Activated naive CD4-positive, alpha-beta T cell treated with Interleukin-2 at 50 U/mL for 16 hours (primary cell): ENCODE measurements at places on chromosomes 13 and 19.

DNA sequence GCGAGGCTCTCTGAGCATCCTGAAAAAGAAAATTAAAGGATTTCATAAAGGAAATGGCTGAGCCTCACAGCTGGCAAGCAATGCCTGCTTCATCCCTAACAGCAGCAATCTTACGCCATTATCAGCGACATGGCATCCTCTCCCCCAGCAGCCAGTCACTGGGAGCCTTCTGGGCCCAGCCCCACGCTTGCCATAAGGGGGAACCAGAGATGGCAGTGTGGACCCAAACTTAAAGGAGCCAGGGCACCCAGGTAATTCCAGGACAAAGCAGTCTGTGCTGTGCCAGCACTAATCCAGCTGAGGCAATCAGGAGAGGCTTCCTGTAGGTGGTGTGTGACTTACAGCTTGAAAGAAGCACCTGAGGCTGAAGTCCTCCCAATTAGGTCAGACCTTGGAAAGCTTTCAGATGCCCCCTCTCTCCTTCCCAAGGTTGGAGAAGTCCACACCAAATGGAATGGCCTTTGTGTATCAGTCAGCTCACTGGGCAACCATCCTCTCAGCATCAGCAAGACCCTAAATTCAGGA lies 10.3 kb downstream of the VSTM2B start:
- no peak for DNase-seq

- no peak for DNase-seq
Observed at GRCh38 chr13:76769271-76769791, 116.9 kb downstream of the KCTD12 start.

DNA sequence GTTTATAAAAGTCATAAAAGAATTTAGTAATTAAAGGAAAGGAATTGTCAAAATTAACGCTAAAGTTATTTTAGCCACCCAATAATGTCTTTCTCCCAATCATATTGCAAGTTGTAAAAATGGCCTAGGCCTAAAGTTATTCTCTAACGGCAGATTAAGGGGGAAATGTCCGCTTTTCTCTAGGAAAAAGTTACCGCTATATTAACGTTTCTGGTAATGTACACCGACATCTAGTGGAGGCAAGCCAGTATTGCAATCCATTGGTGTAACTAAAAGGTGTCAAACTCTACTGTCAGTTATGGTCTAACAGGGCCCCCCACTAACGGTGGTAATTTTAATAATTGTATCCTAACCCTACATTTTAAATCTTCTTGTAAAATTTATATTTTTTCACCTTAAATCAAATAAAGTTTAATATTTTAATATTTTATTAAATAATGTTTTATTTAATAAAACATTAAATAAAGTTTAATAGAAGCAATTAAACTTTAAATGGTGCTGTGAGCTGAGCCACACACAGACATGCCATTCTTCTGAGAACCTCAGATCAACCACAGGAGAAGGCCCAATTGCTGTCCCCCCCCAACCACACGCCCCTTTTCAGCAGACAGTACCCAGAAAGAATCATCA lies 35.9 kb upstream of the ZSCAN5A start:
- DNase-seq, result peak; percentile 34

DNA sequence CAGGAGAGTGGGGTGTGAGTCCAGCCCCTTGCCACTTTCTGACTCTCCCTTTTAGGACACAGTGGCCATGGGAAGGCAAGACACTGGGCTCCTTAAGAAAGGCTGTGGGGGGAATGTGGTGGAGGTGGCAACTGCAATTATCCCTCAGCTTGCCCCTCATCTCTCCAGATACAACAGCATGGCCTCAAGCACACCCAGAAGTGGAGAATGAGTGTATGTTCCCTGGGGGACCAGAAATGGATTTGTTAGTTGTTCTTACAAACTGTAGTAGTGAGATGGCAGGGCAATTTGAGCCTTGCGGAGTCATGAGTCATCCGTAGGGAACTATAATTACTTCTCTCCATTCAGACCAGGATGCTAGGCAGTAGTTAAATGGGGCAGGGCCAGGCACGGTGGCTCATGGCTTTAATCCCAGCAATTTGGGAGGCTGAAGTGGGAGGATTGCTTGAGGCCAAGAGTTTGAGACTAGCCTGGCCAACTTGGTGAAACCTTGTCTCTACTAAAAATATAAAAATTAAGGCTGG lies 25.6 kb upstream of the CXCL17 start:
- DNase-seq, result no peak

DNA sequence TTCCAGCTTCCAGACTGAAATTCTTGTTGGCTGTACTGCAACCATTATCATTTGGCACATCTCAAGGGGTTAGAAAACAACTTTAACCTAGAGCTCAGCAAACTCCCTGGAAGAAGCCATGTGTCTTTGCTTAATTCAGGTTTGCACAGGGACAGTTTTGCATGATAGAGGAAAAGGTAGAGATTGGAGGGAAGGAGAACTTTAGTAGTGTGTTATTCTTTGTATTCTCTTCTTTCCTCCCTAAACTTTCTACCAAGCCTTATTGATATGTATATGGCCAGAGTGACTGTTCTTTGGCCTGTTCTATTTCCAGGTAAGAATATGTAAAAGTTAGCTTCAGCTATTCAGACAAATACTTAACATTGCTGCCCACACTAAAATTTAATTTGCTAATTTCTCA lies 53.1 kb downstream of the UGGT2 start:
- DNase-seq, result no peak

- no peak for DNase-seq
Observed at GRCh38 chr19:29171525-29171924, 41.4 kb downstream of the UQCRFS1 start.

- no peak for DNase-seq
Observed at GRCh38 chr13:45954836-45955800, 97.4 kb downstream of the ZC3H13 start.

- no peak for DNase-seq
Observed at GRCh38 chr13:90477216-90477615, 870.3 kb upstream of the MIR17HG start.

DNA sequence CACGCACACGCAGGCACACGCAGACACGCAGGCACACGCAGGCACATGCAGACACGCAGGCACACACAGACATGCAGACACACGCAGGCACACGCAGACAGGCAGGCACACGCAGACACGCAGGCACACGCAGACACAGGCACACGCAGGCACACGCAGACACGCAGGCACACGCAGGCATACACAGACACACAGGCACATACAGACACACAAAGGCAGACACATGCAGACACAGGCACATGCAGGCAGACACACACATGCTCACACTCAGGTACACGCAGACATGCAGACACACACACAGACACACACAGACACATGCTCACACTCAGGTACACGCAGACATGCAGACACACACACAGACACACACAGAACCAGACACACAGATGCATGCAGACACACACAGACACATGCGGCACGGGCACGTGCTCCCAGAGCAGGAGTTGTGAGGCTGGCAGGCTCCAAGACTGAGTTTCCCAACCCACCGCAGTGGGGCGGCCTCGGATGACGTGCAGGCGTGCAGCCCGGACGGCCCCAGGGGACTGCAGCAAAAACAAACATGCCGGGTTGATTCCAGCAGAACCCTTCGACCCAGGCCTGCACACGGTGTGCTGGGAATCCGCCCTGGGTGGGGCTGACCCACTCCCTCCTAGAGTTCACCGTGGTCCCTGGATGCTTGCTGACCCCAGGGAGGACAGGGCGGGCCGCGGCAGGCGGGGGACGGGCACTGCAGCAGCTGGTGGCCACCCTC lies 100.0 kb downstream of the GADD45B start:
- no peak for DNase-seq

GRCh38 chr13:112446867-112447266 lies 70.7 kb downstream of the SPACA7 start:
- DNase-seq, result no peak

- peak; percentile 26 for DNase-seq
Observed at GRCh38 chr13:26062853-26063444, 11.1 kb upstream of the SHISA2 start.

- no peak for DNase-seq
Observed at GRCh38 chr19:15640904-15641597, 354 bp downstream of the CYP4F3 start.

DNA sequence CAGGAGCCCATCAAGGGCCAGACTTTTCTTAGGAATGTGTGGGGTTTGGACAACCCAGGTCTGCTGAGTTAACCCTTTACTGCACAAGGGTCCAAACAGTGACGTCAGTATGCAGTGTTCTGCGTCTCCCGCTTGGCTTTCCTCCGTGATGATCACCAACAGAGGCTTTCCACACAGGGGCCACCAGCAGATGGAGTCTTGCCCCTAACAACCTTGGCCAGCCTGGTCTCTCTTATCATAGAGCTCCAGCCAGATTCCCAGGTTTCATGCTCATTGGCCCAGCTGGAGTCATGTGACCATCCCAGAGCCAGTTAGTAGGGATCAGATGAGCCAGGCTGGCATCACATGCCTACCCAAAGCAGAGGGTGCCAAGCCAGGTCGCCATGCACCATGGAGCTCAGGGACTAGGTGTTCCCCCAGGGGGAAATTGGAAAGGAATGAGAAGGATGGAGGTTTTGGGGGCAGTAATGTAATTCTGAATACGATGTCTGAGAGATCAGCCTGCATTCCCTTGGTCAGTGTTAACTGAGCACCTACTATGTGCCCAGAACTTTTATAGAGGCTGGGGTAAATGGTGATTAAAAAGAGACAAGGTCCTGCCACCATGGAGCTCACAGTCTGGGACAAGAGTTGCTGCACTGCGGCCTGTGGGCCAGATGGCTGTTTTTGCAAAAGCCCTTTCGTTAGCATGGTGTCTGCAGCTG lies 61.2 kb downstream of the MYH14 start:
- no peak for DNase-seq

GRCh38 chr19:11423164-11423790 lies 4.2 kb upstream of the RGL3 start:
- DNase-seq, result no peak

- no peak for DNase-seq
Observed at GRCh38 chr13:34764246-34764645, 177.8 kb upstream of the NBEA start.
